ENCODE measurements at places on chromosomes 12 and 14.

DNA sequence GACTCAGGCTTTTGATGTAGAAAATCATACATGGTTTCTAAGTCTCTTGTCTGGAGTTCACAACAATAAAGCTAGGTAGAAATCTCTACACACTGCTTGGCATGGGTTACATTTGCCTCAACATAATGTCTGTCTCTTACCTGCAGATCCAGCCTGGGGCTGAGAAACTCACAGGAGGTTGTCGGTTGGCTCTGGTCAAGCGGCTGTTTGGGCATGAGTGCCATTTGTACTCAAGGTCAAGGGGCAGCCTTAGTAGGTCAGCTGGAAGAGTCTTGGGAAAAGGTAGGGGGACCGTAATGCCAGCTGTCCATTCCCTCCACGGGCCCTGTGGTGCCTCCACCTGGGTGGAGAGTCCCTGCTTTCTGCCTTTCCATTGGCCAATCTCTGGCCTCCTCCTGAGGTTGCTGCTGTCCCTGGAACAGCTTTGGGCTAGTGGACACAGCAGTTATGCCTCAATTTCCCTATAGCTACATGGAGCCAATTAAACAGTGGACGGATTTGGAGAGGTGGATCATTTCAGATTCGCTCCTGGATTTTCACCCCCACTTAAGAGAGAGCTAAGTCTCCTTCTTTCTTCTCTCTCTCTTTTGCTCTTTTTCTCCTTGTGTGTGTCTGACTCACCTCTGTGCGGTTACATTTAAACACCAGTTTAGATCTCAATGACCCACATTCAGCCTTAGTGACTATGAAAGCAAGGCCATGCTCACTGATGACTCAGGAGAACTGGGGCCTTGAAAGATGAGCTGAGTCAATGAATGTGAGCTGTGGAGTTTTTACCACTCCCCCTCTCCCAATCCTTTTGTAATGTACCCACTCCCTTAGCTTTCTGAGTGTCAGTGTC, 132.8 kb upstream of the HIF1A start:
- DNase-seq: no peak

DNA sequence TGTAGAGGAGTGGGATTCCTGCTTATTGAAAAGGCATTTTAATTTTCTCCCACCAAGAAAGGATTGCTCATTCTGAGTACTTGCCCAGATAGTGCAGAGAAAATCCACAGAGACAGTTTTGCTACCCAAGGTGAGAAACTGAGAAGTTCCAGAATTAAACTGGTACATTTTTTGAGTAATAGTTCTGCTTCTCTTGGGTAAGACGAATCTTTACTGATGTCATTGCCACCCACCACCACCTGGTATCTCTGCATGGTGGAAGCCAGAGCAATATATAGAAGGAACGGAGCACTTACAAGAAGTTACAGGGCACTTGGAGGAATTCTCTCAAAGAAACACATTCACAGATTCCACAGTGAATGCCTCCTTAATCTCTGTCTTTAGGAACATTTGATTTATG, 20.7 kb upstream of the FRMD6 start:
- no peak for DNase-seq

DNA sequence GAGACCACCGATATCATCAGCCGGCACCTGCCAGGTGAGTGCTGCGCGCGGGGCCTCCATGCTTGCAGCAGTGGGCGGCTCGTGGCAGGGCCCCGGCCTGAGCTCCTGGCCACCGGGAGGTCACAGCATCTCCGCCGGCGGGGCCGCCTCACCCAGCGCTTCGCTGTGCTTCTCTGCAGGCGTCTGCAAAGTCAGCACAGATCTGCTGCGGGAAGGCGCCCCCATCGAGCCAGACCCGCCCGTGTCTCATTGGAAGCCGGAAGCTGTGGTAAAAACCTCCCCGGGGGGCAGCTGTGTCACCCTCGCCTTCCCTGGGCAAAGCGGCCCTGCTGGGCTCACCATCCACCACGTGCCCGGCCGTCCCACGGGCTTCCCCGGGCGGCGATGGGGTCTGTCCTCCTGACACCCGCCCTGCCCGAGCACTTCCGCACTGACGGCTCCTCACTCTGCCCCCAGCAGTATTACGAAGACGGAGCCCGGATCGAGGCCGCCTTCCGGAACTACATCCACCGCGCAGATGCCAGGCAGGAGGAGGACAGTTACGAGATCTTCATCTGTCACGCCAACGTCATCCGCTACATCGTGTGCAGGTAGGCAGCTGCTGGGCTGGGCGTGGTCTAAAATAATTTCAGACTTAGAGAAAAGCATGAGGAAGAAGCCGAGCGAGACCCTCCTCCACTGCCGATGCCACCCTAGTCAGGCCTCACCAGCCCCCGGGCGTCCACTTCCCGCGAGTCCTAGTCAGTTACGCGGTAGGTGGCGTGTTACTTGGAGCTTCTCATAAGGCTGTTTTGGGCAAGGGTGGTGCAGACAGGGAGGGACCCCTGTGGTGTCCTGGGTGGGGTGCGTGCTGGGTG, 7.1 kb downstream of the PGAM5 start:
- peak; percentile 58 for DNase-seq

GRCh38 chr12:3530548-3530947, 39.5 kb downstream of the PRMT8 start:
- DNase-seq: no peak

GRCh38 chr12:10615532-10615931, 2.1 kb upstream of the MAGOHB start:
- no peak for DNase-seq

DNA sequence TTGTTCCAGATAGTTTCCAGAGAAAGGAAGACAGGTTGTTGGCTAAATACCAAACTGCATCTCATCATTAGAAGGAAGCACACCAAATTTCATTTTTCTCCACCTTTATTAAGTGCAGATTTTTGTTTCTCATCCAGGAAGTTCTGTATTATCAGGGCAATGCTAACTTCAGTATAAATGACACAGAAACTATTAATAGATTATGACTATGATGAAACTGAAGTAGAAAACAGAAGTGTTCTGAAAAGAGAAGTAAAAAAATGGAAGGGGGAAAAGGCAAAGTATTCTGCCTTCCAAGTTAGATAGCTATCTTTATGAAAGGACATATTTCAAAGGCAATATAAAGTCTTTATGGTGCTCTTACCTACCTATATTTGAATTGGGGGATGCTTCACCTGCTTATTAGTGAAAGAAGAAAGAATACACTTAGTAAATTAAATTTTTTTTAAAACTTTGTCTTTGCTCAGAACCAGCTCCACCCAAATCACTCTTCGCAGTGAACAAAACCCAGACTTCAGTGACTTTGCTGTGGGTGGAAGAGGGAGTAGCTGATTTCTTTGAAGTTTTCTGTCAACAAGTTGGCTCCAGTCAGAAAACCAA, 223.9 kb downstream of the PTPRO start:
- DNase-seq: no peak

DNA sequence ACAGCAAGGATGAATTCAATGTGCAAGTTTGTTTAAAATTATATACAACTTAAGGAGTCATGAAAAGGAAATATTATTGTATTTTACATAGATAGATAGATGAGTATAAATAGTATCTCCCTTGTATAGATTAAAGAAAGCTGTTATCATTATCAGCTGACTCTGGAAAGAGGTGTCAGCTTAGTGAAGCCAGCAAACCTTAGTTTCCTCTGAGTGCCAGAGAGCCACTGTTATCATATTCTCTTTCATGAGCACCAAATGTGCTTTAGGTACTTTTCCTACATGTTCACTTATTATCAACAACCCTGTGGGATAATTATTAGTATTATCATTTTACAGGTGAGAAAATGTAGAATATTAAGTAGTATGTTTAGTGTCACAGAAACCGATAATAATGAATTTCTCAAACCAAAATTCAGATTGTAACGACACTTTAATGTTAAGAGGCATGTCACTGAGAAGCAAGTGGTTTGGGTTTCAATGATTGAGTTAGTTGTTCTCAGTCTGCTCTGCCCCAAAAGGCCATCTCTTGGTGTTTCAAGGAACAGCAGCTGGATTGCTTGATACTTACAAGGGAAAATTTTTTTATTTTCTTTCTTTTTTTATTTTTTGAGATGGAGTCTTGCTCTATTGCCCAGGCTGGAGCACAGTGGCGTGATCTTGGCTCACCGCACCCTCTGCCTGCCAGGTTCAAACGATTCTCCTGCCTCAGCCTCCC, 53.7 kb downstream of the PLEKHA5 start:
- no peak for DNase-seq

GRCh38 chr14:40004871-40005500, 572.8 kb upstream of the FBXO33 start:
- no peak for DNase-seq

Measured in glutamatergic neuron (in vitro differentiated cells).